PC-9 (cell line): ENCODE measurements at places on chromosomes 7 and 10.

- no peaks in the 10 kb centered on the region for H3K4me1 ChIP-seq
- no peak overlapping the region for H3K27ac ChIP-seq
- H3K4me3 ChIP-seq, result no peak overlapping the region
- no peaks in the 10 kb centered on the region for H3K27me3 ChIP-seq
Observed at GRCh38 chr7:123039269-123039668, 43.8 kb upstream of the TAS2R16 start.

DNA sequence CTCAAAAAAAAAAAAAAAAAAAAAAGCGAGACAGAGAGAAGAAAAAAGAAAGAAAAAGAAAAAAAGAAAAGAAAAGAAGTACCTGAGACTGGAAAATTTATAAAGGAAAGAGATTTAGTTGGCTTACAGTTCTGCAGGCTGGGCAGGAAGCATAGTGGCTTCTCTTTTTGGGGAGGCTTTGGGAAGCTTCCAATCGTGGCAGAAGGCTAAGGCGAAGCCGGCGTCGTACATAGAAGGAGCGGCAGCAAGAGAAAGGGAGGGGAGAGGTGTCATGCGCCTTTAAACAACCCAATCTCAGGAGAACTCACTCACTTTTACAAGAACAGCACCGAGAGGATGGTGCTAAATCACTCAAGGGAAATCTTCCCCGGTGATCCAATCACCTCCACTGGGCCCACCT lies 272.1 kb upstream of the FOXK1 start:
- H3K4me1 ChIP-seq, result no peaks in the 10 kb centered on the region
- no peak overlapping the region for H3K27ac ChIP-seq
- no peak for DNase-seq
- H3K4me3 ChIP-seq, result no peak overlapping the region
- H3K36me3 ChIP-seq, result no peaks in the 10 kb centered on the region
- H3K27me3 ChIP-seq, result peaks cover 45% of the 10 kb centered on the region

- no peaks in the 10 kb centered on the region for H3K4me1 ChIP-seq
- no peak for DNase-seq
- H3K4me3 ChIP-seq, result no peak overlapping the region
- no peak overlapping the region for H3K27ac ChIP-seq
- H3K36me3 ChIP-seq, result no peaks in the 10 kb centered on the region
Observed at GRCh38 chr7:133300811-133301210, 47.9 kb downstream of the EXOC4 start.

GRCh38 chr10:125103466-125103865 lies 56.9 kb downstream of the CTBP2 start:
- H3K27ac ChIP-seq, result no peak overlapping the region
- peaks cover 15% of the 10 kb centered on the region for H3K4me1 ChIP-seq
- no peak overlapping the region for H3K4me3 ChIP-seq
- H3K27me3 ChIP-seq, result no peaks in the 10 kb centered on the region

GRCh38 chr10:22750131-22750530 lies 35.8 kb upstream of the PIP4K2A start:
- no peaks in the 10 kb centered on the region for H3K4me1 ChIP-seq
- no peak for DNase-seq
- H3K27me3 ChIP-seq, result no peaks in the 10 kb centered on the region
- no peaks in the 10 kb centered on the region for H3K36me3 ChIP-seq
- no peak overlapping the region for H3K4me3 ChIP-seq

DNA sequence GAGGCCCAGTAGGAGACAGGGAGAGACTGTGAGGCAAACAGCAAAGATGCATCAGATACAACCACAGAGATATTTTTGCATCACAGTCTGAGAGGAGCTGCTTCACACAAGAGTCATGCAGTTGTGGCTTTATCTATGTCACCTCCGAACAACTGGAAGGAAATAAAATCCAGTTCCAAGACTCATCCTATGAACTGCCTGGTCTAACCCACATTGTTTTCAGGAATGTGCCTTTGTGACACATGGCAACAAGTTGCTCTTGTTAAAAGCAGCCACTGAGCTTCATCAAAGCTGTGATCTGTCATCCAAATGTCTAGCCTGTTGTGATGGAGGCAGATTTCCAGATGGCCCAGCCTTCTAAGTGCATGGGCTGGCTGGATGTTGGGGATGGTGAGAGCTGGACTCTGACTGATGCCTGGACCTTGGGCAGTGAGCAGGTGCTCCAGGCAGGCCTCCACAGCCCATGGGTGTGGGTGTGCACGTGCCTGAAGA lies 255.0 kb downstream of the BMPER start:
- no peak for DNase-seq
- H3K27ac ChIP-seq, result no peak overlapping the region
- no peaks in the 10 kb centered on the region for H3K36me3 ChIP-seq
- H3K4me1 ChIP-seq, result no peaks in the 10 kb centered on the region
- H3K27me3 ChIP-seq, result peaks cover 18% of the 10 kb centered on the region; the same call in 1 of the 2 replicates

DNA sequence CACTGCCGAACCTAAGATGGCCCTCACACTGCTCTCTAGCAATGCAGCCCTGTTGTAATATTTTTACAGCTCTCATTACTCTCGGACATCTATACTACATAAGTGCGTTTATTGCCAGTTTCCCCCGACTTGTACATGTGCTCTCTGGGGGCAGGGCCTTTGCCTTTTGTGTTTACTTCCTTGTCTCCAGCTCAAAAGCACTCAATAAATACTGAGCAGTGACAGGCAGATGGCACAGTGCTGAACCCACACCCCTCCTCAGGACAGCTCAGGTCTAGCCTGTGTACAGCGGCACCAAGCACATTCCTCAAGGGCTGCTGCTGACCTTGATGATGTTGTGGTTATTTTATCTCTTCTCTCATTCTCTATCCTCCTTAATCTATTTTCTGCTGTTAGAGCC lies 68.0 kb upstream of the ELMO1 start:
- H3K4me1 ChIP-seq, result no peaks in the 10 kb centered on the region
- no peak overlapping the region for H3K4me3 ChIP-seq
- no peak for DNase-seq
- no peak overlapping the region for H3K27ac ChIP-seq
- H3K36me3 ChIP-seq, result no peaks in the 10 kb centered on the region

DNA sequence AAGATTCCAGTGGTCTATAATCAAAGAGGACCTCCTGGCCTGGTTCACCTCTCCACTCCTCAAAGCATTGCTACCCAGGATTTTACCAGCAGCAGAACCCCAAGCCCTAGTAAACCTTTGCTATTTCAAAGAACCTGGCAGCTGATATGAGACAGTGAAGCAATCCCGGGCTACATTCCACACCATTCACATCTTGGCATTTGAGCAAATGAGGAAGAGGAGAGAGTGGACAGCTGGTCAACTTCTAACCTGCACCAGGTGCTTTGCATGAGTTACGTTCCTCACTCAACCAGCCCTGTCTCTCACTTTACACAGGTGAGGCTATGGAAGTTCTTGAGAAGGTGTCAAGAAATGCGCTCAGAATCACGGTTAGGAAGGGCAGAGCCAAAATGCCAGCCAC lies 1.1 kb downstream of the CCDC3 start:
- no peak for DNase-seq
- H3K4me1 ChIP-seq, result no peaks in the 10 kb centered on the region
- no peak overlapping the region for H3K27ac ChIP-seq
- no peak overlapping the region for H3K4me3 ChIP-seq

- no peak overlapping the region for H3K4me3 ChIP-seq
- H3K4me1 ChIP-seq, result no peaks in the 10 kb centered on the region
- H3K36me3 ChIP-seq, result no peaks in the 10 kb centered on the region
- no peak for DNase-seq
- H3K27ac ChIP-seq, result no peak overlapping the region
Observed at GRCh38 chr10:126314863-126315493, 73.3 kb downstream of the ADAM12 start.

GRCh38 chr7:6442114-6442513 lies 5.6 kb downstream of the DAGLB start:
- peaks cover 35% of the 10 kb centered on the region for H3K4me1 ChIP-seq
- no peak overlapping the region for H3K27ac ChIP-seq
- no peak overlapping the region for H3K4me3 ChIP-seq

GRCh38 chr10:80473096-80473657 lies 19.1 kb downstream of the TSPAN14 start:
- peak overlapping the region; percentile 7; the same call in 1 of the 2 replicates for H3K4me3 ChIP-seq
- H3K36me3 ChIP-seq, result peaks cover 64% of the 10 kb centered on the region
- H3K4me1 ChIP-seq, result peaks cover 97% of the 10 kb centered on the region
- no peaks in the 10 kb centered on the region for H3K27me3 ChIP-seq
- H3K27ac ChIP-seq, result peak overlapping the region; percentile 91

DNA sequence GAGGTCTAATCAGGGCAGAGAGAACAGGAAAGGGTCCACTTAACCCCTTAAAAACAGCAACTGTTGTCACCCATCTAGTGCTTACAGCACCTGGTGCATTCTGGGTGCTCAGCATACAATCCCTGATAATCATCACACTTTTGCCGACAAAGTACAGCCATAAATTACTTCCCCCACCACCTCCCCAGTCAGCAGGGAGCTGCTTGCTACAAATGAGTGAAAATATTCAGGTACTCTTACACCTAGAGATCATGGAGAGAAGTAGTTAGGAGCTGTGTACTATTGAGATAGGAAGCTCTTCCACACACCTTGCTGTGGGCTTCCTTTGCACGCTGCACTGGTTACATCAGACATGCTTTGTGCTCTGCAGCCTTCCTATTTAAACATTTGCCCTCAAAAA lies 723.5 kb upstream of the GALNT17 start:
- DNase-seq, result no peak
- no peaks in the 10 kb centered on the region for H3K36me3 ChIP-seq
- no peak overlapping the region for H3K4me3 ChIP-seq
- H3K27ac ChIP-seq, result no peak overlapping the region

GRCh38 chr7:12729112-12729511 lies 41.7 kb downstream of the ARL4A start:
- no peak for DNase-seq
- no peaks in the 10 kb centered on the region for H3K36me3 ChIP-seq
- no peak overlapping the region for H3K27ac ChIP-seq
- no peak overlapping the region for H3K4me3 ChIP-seq

DNA sequence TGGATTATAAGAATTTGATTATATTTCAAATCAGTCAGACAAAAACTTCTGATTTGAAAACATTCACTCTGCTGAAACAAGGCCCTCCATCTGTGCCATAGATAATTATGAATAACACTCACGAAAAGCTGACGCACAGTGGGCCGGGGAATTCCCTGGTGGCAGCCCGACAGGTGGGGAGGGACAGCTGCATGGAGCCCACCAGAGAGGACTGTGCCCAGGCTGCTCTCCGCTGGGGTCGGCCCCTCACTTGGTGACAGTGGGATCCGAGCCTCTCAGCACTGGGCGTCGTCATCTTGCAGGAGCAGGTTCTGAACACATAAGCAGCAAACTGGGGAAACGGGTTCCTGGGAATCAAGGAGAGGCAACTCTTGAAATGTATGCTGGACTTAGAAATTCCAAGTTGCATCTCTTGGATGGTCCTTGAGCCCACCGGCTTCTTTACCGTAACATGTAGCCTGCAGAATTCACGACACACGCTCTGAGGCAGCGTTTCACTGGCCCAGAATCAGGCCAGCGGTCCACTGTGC lies 41.4 kb downstream of the AFAP1L2 start:
- DNase-seq, result no peak
- H3K4me3 ChIP-seq, result no peak overlapping the region
- no peaks in the 10 kb centered on the region for H3K36me3 ChIP-seq
- no peak overlapping the region for H3K27ac ChIP-seq

DNA sequence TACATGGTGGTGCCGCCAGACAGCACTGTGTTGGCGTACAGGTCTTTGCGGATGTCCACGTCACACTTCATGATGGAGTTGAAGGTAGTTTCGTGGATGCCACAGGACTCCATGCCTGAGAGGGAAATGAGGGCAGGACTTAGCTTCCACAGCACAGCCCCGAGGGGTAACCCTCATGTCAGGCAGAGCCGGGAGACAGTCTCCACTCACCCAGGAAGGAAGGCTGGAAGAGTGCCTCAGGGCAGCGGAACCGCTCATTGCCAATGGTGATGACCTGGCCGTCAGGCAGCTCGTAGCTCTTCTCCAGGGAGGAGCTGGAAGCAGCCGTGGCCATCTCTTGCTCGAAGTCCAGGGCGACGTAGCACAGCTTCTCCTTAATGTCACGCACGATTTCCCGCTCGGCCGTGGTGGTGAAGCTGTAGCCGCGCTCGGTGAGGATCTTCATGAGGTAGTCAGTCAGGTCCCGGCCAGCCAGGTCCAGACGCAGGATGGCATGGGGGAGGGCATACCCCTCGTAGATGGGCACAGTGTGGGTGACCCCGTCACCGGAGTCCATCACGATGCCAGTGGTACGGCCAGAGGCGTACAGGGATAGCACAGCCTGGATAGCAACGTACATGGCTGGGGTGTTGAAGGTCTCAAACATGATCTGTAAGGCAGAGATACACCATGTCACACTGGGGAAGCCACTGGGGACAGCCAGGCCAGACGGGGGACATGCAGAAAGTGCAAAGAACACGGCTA lies 104.6 kb upstream of the TNRC18 start:
- peaks cover 42% of the 10 kb centered on the region for H3K4me1 ChIP-seq
- H3K4me3 ChIP-seq, result peak overlapping the region; percentile 71
- peak; percentile 31 for DNase-seq

GRCh38 chr10:59284118-59284975 lies 78.0 kb downstream of the FAM13C start:
- H3K4me3 ChIP-seq, result no peak overlapping the region
- DNase-seq, result no peak
- peaks cover 4% of the 10 kb centered on the region; the same call in 1 of the 2 replicates for H3K27me3 ChIP-seq
- H3K4me1 ChIP-seq, result no peaks in the 10 kb centered on the region
- no peak overlapping the region for H3K27ac ChIP-seq
- no peaks in the 10 kb centered on the region for H3K36me3 ChIP-seq

DNA sequence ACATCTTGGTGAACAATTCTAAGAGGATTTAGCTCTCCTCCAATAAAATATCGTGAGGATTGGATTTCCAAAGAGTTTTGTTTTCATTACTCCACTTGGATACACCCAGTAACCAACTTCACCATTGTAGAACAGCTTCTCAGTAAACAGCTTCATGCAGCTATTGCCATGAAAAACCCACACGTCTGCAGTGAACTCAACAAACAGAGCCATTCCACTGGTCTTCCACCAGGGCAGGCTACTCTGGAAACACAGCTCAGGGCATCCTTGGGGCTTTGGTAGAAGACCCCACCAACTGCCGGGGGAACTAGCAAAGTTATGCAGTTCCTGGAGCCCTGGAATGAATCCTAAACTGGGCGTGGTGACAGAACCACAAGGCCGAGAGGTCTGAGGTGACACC lies 77.4 kb downstream of the CALN1 start:
- no peak overlapping the region for H3K27ac ChIP-seq
- no peaks in the 10 kb centered on the region for H3K4me1 ChIP-seq
- 0 out of 2 replicates have a peak, but pooled peaks cover 4% of the 10 kb centered on the region for H3K27me3 ChIP-seq
- DNase-seq, result no peak

DNA sequence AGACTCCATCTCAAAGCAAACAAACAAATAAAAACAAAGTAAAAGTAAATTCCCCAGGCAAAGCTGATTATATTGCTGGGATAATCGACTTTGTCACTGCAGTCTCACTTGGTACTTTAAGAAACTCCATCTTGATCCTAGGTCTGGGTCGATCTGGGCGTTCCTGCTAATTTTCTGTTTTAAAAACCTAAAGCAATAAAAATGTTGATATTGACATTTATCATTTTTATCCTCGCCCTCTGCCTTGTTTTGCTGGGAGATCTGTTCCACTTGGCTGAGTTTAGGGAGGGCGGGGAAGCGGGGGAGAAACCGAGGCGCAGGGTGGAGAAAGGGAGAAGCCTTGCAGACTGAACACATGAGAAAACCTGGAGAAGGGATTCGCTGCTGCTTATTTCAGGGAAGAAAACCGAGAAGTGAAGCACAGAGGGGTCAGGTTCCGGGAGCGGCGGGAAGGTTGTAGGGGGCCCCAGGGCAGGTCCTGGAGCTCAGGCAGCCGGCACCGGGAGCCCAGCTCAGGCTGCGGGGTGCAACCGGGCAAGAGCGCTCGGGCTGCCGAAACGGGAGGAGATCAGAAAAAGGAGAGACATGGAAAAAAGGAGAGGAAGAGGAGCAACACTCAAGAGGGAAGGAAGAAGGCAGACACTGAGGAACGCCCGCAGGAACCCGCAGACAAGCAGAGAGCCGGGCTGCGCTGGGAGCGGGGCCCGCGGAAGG lies 27.3 kb upstream of the KMT2C start:
- peak overlapping the region; percentile 37 for H3K27ac ChIP-seq
- peak; percentile 45 for DNase-seq
- H3K27me3 ChIP-seq, result no peaks in the 10 kb centered on the region
- H3K4me1 ChIP-seq, result peaks cover 15% of the 10 kb centered on the region
